Activated T-helper 9 cell treated with anti-CD3 and anti-CD28 coated beads, Interleukin-2, amount 50 U/mL, for 16 hours (primary cell): ENCODE measurements at places on chromosomes 3 and 15.

DNA sequence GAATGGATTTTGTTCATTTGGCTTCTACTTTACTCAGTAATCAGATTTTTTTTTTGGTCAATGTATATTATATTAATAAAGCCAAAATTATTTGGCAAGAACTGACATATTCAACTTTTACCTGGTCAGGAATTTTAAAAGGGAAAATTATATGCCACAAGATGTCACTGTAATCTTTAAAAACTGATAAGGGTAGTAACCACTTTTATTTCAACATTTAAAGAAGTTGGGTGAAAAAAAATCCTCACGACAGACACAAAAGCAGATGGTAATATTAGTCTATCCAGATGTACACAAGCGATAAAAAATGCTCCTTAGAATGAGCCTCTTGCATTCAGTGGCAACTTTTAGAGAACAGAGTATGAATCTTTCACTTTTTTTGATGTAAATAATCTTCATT, 101.9 kb downstream of the SERPINI1 start:
- DNase-seq: no peak

- DNase-seq: no peak
These were observed 110.0 kb upstream of the PLSCR5 start for GRCh38 chr3:146715170-146715569.

DNA sequence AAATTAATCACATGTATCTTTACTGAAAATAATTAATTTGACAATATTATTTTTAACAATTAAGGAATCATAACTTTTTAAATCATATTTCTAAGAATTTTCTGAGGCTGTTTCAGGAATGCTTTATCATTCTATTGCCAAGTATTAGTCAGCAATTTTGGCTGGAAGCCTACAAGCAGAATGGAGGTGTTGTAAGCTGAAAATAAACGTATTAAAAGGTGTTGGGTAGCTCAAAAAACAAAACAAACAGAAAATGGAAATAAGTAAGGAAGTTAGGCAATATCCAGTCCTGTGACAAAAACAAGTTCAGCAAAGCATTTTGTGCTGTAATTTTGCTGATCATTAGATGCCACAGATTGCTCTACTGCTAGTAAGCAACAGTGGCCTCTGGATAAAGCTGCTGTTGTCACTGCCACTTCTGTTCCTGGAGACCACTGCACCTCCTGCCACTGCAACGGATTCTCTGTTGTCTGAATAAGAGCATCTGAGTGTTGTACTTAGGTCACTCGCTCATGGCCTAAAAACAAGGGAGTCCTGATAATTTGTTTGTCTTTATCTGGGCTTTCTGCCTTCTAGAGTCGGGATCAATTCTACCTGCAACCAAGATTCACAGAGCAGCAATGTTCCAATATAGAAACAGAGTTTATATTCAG, 63.5 kb upstream of the SLITRK3 start:
- DNase-seq: no peak

GRCh38 chr15:72902245-72902918, 118.8 kb upstream of the ADPGK start:
- DNase-seq: no peak

- no peak for DNase-seq
These were observed 6.1 kb downstream of the TBC1D2B start for GRCh38 chr15:78071383-78071782.

DNA sequence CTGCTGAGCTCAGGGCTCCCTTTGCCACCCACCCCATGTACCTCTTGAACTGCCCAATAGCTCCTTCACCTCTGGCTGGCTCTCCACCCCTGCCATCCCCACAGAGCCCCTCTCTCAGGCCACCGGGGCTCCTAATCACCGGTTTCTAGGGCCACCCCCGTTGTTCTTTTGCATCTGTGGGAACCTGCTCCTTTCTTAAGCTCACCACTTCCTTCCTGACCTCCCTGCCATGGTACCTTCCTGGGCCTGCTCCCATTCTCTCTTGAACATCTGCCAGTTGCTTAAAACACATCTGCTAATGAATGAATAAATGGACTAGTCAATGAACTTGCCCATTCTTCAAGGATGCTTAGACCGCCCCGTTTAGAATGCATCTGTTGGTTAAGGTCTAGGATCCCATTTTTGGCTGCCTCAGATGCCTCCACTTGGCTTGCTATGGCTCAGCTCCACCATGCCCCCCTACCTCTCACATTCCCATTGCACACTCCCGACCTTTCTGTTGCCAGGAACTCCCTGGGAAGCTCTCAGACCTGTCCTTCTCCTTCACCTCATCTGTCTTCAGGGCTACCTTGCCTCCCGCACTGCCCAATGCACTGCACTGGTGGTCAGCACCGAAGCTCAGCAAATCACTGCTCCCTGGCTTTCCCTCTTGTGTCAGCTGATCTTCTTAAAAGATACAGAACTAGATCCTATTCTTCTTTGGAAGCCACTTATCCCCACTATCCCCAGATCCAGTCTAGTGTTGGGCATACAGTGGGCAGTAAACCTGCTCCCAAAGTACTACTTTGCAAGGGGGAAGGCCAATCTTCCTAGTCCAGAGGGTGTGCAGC, 9.1 kb downstream of the AMOTL2 start:
- no peak for DNase-seq

GRCh38 chr3:59867185-59868002, 817.6 kb upstream of the CFAP20DC start:
- DNase-seq: no peak

DNA sequence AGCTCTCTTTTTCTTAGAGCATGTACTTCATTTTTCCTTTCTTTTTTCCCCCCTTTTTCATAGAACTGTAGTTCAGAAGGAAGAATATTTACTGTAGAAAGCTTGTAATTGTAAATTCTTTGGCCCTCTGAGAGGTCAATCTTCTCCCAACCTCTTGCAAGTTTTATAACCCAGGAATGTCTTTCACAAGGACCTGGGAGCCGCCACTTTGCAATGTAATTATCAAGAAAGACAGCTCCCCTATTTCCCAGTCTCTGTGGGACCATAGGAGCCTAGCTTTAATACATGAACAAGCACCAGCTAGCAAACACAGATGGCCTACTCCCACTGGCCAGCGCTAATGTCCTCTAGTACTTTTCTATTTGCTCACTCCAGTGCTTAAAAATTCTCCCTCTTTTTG, 51.4 kb downstream of the NFKBIZ start:
- no peak for DNase-seq

DNA sequence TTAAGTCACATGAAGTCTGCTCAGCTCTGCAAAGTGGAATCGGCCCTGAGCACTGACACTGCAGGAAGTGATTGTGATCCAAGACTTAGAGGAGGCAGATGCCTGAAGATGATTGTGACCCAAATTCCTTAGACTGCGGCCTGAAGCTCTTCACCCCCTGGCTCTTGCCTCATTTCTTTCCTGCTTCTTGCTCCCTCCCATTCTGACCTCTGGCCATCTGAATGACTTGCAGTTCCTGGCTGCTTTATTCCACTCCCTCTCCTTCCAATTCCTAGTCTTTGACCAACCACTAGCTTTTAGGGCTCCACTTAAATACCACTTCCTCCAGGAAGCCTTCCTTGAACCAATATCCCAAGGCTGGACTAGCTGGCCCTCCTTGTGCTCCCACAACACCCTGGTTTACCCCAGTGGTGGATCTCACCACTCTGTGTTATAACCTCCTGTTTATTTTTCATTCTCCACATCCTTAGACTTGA, 9.9 kb upstream of the EPB42 start:
- no peak for DNase-seq

GRCh38 chr15:40229956-40230355, 8.9 kb upstream of the PAK6 start:
- DNase-seq: no peak

GRCh38 chr3:123633530-123633929, 48.7 kb upstream of the HACD2 start:
- DNase-seq: no peak

DNA sequence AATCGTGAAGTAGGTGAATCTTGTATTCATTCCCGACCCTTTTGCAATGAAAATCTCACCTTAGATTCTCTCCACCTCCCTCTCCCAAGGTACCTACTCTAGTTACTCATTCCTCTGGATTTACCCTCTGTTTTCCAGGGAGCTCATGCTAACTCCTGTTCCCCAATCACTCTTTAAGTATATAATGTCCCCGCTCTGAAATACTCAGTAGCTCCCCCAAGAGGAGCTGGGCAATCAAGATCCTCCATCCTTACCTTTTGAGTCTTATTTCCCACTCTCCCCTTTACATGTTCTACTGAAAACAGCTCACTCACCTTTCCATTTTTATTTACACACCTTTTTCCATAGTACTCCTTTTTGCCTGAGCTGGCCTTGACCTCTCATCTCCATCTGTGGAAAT, 599.9 kb downstream of the RBMS3 start:
- DNase-seq: no peak
